ENCODE measurements at places on chromosomes 11 and 22.
A peak's percentile ranks its signal among the peaks of the same experiment; 100 is the strongest.

DNA sequence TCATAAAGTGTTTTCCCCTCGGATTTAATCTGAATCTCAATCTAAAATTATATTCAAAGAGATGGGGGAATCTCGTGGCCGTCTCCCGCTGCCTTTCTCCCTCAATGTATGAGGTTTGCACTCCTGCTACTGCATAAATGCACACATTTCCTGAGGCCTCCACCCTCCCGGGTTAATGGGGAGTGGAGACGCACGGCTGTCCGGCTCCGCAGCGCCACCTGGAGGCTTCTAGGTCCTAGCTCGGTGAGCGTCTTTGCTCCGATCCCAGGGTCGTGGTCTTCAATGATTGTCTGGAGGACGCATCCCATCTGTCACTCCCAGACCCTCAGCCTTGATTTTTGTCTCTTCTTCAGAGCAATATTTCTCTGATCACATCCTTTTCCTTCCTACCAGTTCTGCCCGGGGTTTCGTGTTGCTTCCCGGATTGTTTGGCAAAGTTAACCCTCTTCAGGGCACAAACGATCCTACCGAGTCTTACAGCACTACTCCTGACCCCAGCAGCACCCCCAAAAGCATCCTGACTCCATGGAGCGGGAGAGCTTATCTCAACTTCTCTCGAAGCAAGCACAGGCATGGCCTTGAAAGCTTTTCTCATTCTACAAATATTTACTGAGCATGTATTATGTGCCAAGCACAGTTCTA is at the start of gene LMO1:
LMO1 (minus strand) TSS at position 110 of the 642 bp plus-strand sequence. CDS start 516 bp downstream, outside the sequence.
- peak; percentile 61 for DNase-seq

GRCh38 chr11:33320016-33320813 is 63.0 kb downstream of the HIPK3 start:
- no peak for DNase-seq

DNA sequence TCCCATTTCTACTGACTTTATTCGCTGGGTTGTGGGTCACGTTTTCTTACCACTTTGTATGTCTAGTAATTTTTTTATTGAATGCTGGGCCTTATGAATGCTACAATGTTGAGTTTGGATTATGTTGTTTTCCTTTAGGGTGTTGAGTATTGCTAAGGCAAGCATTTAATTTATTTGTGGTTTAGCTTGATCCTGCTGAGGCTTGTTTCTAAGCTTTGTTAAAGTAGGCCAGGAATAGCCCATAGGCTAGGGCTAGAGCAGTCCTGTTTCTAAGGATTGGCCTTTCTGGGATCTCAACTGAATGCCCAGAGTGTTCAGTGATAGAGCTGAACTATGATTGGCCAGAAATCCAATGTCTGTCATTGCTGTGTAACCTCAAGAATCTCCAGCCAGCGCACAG is 56.1 kb upstream of the LDLRAD3 start:
- DNase-seq = no peak

DNA sequence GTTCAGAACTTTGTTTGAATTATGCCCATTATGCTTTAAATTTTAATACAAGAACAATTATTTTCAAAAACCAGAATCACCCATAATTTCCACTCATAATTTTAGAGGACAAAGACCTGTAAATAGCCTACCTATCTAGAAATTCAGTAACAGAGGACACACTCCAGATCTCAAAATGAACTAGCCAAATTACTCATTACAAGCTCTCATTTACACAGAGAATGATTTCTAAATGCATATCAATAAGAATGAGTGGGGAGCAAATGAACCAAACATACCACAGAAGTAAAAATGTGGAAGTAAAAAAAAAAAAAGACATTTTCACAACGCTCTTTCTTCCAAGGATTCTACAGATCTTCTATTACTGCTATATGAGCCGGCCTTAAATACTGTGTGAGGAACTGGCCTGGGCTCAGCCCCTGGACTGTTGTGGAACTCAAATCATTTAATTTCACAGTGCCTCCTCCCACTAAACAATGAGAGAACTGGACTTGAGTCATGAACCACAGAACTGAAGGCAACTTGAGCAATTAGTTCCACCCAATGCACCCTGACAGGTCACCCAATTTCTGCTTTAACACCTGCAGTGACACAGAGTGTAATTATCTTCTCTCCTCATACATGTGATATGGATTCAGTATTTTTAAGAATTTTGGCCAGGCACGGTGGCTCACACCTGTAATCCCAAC is 8.0 kb downstream of the MRTFA start:
- no peak for DNase-seq

DNA sequence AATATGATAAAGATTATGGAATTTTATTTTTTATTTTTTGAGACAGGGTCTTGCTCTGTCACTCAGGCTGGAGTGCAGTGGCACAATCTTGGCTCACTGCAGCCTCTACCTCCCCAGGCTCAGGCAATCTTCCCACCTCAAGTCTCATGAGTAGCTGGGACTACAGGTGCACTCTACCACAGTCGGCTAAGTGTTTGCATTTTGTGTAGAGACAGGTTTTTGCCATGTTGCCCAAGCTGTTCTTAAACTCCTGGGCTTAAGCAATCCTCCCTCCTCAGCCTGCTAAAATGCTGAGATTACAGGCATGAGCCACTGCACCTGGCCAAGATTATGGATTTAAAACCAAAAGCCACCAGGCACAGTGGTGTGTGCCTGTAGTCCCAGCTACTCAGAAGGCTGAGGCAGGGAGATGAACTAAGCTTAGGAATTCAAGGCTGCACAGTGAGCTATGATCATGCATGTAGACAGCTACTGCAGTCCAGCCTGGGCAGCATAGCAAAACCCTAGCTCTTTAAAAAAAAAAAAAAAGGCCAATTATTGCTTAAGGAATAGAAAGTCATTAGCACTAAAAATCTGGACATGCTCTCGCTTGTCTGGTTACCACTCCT is 20.2 kb upstream of the CCND1 start:
- DNase-seq = no peak

GRCh38 chr22:24554313-24555164 is at the start of gene GUCD1:
GUCD1 (minus strand) TSS chr22:24555138; CDS start chr22:24554991, 147 bp downstream.
- no peak for DNase-seq

GRCh38 chr11:115660030-115660805 is 156.0 kb upstream of the CADM1 start:
- DNase-seq = no peak

Data from activated CD8-positive, alpha-beta memory T cell treated with anti-CD3 and anti-CD28 coated beads for 1 hour (primary cell).